ENCODE measurements at places on chromosomes 2 and 18.

GRCh38 chr2:120578576-120579352, 156.9 kb upstream of the GLI2 start:
- DNase-seq = no peak

DNA sequence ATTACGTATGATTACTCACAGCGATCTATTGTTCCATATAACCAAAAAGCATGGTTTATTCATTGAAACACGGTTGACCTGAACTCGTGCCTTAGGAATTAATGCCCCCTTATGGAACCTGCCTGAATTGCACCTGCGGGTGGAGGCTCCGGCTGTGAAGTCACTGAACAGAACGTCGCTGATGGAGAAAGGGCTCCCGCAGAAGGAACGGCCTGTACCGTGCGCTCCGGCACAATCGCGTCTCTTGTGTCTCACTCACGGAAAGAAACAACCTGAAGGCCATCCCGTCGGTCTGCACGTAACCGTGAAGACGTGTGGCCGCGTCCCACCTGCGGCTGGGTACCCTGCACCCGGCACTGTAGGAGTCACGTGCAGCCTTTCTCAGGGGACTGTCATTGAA, 133.1 kb downstream of the NFATC1 start:
- peak; percentile 25 for DNase-seq

- no peak for DNase-seq
Measured at GRCh38 chr2:236582968-236583367, 13.3 kb downstream of the ACKR3 start.

DNA sequence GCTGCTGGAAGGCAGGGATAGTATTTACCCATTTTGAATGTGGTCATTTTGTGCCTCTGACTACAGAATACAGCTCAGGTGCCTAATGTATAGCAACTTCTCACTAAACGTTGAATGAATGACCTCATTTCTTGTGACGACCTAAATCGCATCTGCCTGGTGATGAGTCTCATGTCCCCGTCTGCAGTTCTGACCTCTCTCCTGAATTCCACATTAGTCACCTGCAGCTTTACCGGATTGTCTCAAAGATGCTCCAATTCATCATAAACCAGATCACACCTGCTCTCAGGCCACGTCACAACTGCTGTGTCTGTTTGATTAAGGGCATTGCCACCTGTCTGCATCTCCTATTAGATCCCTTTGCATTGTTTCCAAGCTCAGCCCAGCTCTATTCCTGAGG, 133.6 kb upstream of the MYT1L start:
- DNase-seq = no peak

DNA sequence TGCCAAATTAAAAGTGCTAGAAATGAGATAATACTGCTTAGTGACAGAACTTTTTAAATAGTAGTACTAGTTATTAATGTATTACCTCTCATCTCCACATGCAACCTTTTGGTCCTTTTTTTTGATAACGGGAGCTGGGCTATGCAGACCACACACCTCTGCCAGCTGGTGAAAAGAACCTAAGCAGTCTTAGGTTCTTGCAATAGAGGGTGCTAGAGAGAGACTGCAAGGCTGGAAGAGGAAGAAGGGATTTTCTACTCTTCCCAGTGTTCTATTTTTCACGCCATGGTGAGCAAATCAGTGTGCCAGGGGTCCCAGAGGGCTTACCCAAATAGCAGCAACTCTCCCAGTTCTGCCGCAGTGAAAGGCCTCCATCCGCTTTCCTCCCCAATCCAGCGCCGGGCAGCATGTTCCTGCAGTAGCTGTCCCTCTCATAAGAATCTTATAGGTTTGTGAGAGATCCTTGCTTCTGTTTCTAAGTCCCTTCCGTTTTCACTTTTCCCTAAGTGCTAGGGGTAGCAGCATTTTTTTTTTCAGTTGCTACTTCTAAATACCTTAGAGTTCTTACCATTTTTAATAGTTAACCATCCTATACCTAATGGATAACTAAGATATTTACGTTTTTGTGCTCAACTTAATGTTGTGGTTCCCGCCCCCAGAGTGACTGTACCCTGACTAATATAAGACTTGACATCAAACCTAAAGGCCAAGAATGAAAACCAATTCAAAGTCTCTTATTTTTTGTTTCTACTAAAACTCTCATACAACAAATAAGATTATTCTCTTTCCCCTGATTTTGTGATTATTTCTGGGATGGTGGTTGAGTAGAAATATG, 69.4 kb upstream of the UBE2E3 start:
- DNase-seq = no peak
